Stimulated activated CD4-positive, alpha-beta T cell treated with anti-CD3 and anti-CD28 coated beads, Interleukin-1b, Interleukin-23, amount 100 ng/mL, for 1 hour (primary cell): ENCODE measurements at places on chromosomes 2 and 18.

GRCh38 chr2:215899141-215900074 lies 113.9 kb downstream of the MREG start:
- no peak for DNase-seq

DNA sequence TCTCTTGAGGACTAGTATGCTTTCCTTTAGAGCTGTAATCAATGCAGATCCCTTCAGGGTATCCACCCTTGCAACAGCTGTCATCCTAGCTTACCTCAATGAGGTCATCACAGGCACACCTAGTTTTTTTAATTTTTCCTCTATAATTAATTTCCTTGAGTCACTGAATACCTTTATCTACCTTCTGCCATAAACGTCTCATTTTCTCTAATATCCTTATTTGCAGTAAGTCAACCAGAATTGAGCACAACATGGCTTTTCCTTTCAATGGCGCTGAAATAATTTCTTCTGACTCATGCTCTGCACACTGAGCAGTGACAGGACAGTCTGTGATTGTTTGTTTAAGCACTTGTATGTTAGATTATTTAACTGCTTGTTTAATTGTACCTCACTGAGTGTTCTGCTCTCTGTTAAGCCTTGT lies 49.4 kb downstream of the ETAA1 start:
- DNase-seq = no peak

DNA sequence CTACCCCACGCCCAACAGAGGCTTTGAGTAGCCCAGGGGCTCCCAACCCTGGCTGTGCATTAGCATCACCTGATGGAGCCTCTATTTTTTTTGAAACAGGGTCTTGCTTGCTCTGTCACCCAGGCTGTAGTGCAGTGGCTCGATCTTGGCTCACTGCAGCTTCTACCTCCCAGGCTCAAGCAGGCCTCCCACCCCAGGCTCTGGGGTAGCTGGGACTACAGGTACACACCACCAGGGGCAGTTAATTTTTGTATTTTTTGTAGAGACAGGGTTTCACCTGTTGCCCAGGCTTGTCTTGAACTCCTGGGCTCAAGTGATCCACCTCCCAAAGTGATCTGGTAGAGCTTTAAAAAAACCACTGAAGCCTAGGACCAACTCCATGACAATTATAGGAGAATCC lies 394.8 kb upstream of the ATP5MC3 start:
- DNase-seq = no peak

DNA sequence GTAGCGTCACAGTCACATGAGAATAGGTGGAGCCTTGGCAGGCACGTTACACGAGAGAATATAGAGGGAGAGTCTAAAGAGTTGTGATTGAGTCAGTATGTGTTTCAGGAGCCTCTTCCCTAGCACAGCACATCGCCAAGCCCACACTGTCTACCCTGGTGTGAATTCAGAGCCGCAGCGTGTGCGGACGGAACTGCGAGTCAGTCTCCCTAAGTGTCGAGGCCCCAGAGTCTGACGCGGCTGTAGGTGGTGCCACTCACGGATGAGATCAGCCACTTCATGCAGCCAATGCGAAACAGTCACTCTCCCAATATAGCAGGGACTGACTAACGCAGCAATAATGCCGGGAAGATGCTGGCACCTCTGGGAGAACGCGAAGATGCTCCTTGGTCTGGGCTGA lies 587.3 kb upstream of the ID2 start:
- DNase-seq = no peak

GRCh38 chr2:11236335-11236734 lies 81.1 kb downstream of the SLC66A3 start:
- no peak for DNase-seq

GRCh38 chr2:18412980-18413675 lies 147.3 kb downstream of the RDH14 start:
- DNase-seq = no peak

DNA sequence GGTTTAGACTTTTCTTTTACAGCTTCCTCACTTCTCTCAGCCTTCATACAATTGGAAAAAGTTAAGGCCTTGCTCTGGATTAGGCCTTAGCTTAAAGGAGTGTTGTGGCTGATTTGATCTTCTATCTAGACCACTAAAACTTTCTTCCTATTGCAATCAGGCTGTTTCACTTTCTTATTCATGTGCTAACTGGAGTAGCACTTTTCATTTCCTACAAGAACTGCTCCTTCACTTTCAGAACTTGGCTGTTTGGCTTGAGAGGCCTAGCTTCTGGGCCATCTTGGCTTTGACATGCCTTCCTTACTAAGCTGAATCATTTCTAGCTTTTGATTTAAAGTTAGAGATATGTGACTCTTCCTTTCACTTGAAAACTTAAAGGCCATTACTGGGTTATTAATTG lies 114.3 kb downstream of the ARHGEF4 start:
- DNase-seq = no peak

GRCh38 chr18:26287644-26288043 lies 61.4 kb downstream of the TAF4B start:
- DNase-seq = no peak

GRCh38 chr2:239315308-239315707 lies 85.5 kb downstream of the HDAC4 start:
- DNase-seq = no peak

DNA sequence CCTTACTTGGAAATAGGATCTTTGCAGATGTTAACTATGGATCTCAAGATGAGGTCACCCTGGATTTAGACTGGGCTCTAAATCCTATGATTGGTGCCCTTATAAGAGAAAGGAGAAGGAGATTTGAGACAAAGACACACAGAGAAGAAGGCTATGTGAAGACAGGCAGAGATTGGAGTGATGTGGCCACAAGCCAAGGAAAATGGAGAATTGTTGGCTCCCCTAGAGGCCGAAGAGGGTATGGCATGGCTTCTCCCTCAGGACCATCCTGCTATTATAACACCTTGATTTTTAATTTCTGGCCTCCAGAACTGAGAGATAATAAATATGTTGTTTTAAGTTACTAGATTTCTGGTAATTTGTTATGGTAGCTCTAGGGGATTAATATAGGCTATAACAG lies 7.6 kb downstream of the CYBRD1 start:
- DNase-seq = no peak

GRCh38 chr2:172380436-172381274 lies 46.7 kb upstream of the ITGA6 start:
- no peak for DNase-seq
